NCI-H510A (cell line): ENCODE measurements at places on chromosomes 6 and 20.

GRCh38 chr6:50585441-50586330, 127.6 kb upstream of the TFAP2D start:
- DNase-seq: no peak

DNA sequence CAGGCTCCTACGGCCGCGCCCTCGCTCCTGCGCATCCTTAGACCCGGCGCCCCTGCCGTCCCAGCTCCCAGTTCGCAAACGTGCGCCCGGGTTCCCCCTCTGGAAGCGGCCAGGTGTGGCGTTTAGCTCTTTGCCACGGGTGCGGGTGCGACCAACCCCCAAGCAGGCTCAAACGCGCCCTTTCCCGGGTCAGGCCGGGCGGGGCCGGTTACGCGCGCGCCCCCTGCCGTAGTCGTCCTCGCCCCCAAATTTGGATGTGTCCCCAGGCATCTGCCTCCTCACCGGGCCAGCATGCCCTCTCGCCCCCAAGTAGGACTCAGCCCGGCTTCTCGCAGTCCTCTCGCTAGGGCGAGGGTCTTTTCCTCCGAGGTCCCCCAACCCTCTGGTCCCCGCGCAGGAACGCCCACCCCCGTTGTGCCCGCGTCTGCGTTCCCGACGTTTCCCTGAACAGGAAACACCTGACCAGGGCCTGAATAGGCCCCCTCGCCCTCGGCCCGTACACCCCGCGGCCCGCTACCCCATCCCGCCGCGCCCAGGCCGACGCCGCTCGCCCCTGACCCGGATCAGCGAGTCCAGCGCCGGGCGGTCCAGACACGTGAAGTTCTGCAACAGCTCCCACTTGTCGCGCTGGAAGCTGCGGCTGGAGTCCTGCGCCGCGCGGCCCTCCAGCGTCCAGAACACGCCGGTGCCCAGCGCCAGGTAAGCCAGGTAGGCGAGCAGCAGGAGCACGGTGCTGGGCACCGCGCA, 520 bp downstream of the KCNK17 start:
- DNase-seq: no peak

DNA sequence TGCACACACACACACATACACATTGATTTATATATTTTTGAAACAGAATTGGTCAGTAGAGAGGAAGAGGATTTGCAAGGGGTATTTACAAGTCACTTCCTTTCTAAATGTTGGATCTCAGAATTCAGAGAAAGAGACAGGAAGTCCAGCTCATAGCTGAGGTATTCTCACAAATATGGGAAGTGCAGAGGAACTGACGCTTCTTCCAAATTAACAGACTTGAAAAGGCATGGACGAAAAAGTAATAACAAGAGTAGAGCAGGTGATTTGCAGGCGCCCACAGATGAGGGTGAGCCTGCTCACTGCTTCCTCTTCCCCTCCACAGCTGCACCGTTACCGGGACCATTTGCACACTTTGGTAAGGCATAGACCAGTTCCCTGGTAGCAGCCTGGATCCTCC, 246.4 kb downstream of the PHACTR1 start:
- DNase-seq: no peak

- no peak for DNase-seq
These were observed 16.1 kb upstream of the TSBP1 start for GRCh38 chr6:32387589-32388340.

DNA sequence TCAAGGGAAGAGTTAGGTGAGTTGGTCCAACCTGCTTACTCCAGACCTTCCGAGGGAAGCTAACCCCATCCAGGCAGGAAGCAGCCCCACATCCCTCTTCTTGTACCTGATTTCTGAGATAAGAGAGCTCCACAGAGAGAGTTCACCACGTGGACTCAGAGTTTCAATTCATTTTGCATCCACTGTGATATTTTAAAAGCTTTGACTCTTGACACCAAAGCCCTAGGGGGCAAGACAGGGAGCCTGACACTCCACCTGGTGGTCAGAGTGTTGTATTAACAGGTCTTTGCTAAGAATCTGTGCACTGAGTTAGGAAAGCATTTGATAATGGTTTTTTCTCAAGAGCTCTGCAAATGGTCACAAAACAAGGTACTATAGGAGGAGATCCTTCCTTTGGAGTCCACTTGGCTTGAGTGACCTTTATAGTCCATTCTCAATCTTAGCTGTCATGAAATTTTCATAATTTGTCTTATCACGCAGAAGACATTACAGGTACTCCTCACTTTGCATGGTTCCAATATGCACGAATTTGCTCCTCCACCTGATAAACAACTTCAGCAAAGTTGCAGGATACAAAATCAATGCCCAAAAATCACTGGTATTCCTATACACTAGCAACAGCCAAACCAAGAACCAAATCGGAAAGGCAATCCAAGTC, 56.2 kb upstream of the RIPOR2 start:
- peak; percentile 43 for DNase-seq

GRCh38 chr20:21933526-21933925, 228.1 kb downstream of the PAX1 start:
- no peak for DNase-seq

- DNase-seq: peak; percentile 29
These were observed at the start of gene KIAA0408 for GRCh38 chr6:127459231-127459641. Gene KIAA0408 (minus strand): TSS chr6:127459389. CDS start chr6:127453981, 5,408 bp downstream.

DNA sequence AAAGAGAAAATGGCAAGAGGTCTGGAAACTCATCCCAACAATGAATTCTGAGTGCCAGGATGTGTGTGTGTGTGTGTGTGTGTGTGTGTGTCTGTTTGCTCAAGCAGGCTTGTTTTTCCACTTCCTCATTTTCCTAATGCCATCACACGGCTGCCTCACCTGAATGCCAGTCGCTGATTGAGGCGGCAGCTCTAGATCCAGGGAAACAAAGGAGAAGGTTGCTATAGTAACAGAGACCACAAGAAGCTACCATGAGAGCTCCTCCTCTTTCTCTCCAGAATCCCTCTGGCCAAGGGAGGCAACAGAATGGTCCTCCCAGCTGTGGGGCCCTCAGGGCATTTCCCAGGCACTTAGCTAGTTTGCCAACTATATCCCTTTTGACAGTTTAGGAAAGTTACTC, 241.1 kb upstream of the TSHZ2 start:
- DNase-seq: no peak

GRCh38 chr6:110944681-110945151, 13.8 kb upstream of the GTF3C6 start:
- no peak for DNase-seq

- DNase-seq: no peak
These were observed 71.7 kb upstream of the CEP85L start for GRCh38 chr6:118722829-118723813.

DNA sequence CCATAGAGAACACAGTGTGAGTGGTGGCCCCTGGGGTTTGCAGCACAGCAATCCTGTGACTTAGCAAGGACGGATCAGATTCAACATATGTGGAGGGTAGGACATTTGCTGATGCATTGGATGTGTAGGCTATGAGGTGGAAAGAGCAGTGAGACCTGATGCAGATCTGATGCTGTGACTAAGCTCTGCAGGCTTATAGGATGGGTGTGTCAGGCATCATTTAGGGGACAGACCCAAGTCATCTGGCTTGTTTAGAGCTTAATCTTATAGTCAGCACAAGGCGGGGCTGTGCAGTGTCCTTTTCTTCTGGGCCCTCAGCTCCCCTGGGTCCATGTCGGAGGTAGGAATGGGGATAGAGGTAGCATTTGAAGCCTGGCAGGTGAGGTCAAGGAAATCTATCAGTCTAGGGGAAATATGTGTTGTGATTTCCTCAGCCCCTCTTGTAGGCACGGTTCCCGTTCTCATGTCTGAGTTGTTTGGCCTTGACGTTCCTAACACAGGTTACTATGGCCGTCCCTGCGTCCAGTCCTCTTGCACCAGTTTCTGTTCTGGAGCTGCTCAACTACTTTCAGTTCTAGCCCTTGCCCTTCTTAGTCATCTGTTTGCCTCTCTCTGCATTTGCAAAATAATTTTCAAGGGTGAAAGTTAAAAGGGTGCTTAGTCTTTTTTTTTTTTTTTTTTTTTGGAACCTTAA, 15.6 kb upstream of the MAPRE1 start:
- no peak for DNase-seq

GRCh38 chr20:57967364-57967763, 257.5 kb upstream of the PMEPA1 start:
- DNase-seq: no peak

GRCh38 chr6:147216915-147217314, 12.7 kb downstream of the STXBP5 start:
- DNase-seq: no peak

GRCh38 chr6:5248302-5249098, 12.2 kb downstream of the LYRM4 start:
- DNase-seq: no peak

- no peak for DNase-seq
These were observed 396.7 kb downstream of the SYNE1 start for GRCh38 chr6:152240436-152240835.

- DNase-seq: no peak
These were observed 67.2 kb downstream of the MAP3K4 start for GRCh38 chr6:161058741-161059140.

DNA sequence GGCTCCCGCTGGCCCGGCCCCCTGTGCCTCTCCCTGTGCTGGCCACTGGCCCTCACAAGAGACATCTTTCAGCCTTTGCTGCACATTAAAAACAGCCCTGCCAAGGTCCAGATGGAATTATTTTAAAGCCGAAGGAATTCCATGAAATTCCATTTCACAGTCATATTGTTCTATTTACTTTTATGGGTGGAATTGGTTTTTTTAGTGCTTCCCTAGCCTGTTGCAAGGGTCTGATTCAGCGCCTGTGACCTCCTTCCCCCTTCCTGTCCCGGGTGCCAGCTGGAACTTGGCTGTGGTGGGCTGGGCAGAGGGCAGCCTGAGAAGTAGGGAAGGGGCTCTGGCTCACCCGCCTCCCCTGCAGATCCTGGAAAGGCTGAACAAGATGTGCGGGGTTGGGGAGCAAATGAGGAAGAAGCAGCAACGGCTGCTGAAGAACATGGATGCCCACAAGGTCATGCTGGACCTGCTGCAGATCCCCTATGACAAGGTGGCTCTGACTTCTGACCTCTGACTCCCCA, 34.3 kb downstream of the UQCC2 start:
- DNase-seq: no peak

DNA sequence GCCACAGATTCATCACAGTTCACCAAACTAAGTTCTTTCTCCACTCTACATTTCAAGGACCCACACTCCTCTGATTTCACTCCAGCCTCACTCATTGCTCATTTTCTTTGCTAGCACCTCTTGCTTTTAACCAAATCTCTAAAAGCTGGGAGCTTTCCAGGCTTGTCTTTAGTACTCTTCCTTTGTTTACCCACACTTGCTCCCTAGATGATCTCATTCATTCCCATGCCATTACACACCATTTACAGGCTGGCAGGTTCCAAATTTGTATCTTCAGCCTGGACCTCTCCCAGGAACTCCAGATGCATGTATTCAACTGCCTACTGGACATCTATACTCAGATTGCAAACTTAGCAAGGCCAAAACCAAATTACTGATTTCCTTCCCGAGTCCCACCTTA, 5.3 kb upstream of the GUCA1B start:
- DNase-seq: no peak

DNA sequence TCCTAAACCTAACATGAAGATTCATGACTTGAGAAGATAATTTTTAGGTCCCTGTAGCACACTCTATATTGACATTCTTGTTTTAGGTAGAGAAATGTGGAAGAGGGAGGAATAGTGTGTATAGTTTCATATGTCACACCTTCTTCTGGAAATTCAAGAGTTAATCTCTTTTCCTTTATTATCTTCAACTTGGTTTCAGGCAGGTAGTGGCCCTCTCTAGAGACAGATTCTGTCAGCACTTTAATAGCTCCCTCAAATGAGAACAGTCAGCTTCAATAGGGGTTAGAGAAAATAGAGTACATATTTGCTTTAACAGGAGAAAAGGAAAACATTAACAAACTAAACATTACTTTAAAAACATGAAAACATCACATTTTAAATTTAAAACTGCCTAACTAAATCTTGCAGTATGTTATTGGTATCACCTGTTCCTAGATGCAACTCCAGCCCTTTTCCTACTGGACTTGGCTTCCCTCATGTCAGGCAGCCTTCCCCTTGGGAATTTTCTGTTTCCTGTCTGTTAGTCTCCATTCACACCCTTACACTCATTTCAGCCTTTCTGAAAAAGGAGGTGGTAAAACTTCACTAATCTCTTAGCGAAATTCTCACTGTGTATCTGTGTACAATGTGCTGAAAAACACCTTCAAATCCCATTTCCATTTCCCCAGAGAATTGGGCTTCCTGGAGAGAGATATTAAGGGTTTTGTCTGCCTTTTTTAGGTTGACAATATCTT, 192.3 kb upstream of the RNF217 start:
- DNase-seq: no peak

DNA sequence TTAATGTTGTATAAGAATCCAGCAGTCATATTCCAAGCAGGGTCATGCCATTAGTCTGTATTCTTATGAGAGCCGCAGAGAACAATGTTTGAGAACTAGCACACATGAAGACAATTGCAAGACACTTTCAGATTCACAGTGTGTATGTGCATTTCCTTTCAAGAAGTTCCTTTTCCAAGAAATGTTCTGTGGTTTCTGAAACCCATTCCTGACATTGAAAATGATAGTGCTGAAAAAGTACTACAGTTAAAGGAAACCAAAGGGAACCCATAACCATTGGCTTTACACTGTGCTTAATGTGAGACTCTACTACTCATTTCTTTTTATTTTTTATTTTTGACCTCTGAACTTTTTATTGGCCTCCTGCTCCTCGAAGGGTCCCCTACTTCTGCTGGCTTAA, 4.2 kb upstream of the CALHM6 start:
- no peak for DNase-seq

DNA sequence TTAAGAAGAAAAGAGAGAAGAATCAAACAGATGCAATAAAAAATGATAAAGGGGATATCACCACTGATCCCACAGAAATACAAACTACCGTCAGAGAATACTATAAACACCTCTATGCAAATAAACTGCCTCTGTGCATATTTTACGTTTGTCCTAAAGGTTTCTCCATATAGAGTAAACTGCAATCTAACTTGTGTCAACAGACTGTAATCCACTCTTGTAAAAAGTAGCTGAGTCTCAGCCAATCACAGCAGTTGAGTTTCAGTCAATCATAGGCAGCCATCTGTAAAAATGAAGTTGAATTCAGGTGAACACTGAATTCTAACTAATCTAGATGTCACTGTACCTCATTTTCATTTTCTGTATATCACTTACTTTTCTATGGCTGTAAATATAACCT, 112.2 kb upstream of the SYNCRIP start:
- DNase-seq: no peak

DNA sequence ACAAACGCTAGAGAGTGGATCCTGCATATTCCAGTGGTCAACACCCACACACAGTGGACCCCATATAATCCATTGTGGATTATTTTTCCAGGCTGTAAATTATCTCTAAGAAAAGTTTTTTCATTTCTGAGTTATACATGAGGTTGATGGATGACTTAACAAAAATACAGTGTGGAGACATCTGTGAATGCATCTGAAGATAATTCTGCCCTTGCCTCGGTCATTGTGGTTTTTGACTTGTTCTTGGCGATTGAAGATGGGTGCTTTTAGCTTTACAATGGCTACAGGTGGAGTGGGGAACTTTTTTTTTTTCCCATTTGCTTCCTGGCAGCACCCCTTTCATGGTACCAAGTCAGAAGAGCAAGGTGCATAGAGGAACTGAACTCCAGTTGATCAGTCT, 242.7 kb downstream of the MYLK4 start:
- DNase-seq: no peak

GRCh38 chr20:53216856-53217576, 244.9 kb downstream of the TSHZ2 start:
- peak; percentile 37 for DNase-seq
